Bronchus fibroblast of lung (primary cell): ENCODE measurements at places on chromosomes 11 and 22. TPM values are rescaled to one million over a fixed set of nuclear protein-coding genes. Genes with fewer than 3 reads are reported as not detected.

MS4A3 gene
- total RNA-seq: not detected in 2 replicates

PTGDR2 gene
- 1.3 and 1.6 TPM in 2 replicates for total RNA-seq

FLRT1 gene
- under 0.01 TPM in 1 of 2 replicates, not detected in the other for total RNA-seq

ABCC8 gene
- not detected in 2 replicates for total RNA-seq

PAMR1 gene
- 25.1 and 26.1 TPM in 2 replicates for total RNA-seq

AIFM3 gene
- total RNA-seq: 0.17 and 0.74 TPM in 2 replicates

LAMTOR1 gene
- 145 and 149 TPM in 2 replicates for total RNA-seq

FGF19 gene
- not detected in 2 replicates for total RNA-seq

TSGA10IP gene
- under 0.01 TPM in 1 of 2 replicates, not detected in the other for total RNA-seq

SLC35E4 gene
- 9.8 and 12.4 TPM in 2 replicates for total RNA-seq

NOX4 gene
- total RNA-seq: 1.3 and 3.0 TPM in 2 replicates

DRD4 gene
- 0.15 TPM in 1 of 2 replicates, not detected in the other for total RNA-seq

ADAMTS8 gene
- not detected in 2 replicates for total RNA-seq

HTR3A gene
- not detected in 2 replicates for total RNA-seq

MTMR2 gene
- 21.0 and 22.5 TPM in 2 replicates for total RNA-seq
